Stimulated activated CD4-positive, alpha-beta T cell treated with anti-CD3 and anti-CD28 coated beads, Interleukin-1b, Interleukin-23, amount 100 ng/mL, for 48 hours (primary cell): ENCODE measurements at places on chromosomes 13 and 19.

DNA sequence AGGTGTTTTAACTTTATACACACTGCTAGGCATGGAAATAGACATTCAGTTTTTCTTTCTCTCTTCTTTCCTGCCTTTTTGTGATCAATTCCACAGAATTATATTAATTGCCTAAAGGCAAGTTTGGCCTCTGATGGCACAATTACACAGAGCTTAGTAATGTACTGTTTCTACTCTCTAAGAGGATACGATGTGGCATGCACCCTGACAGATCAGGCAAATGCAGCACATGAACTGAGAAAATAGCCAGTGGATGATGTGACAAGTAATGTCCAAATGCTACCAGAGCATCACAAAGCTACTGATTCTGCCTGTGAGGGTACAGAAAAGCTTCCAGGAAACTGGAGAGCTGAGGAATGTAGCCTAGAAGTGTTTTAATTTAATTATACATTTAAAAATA lies 233.8 kb upstream of the PRR20A start:
- no peak for DNase-seq

DNA sequence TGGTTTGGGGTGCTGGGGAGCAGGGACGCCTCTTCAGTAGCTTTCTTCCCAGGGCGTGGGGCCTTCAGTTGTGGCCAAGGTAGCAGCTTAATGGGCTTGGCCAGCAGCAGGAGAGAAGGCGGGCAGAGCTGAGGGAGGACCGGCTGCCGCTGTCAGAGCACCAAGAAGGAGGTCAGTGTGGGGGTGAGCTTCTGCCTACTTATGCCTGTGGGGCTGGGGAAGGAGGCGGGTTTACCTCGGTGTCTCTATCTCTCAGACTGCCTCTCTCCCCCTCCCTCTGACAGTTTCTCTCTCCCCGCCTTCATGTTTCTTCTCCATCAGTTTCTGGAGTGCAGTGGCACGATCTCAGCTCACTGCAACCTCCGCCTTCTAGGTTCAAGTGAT lies at the start of gene CAPN12:
CAPN12 (minus strand) TSS at position 177 of the 384 bp plus-strand sequence. CDS start 309 bp downstream, outside the sequence.
- DNase-seq = no peak

DNA sequence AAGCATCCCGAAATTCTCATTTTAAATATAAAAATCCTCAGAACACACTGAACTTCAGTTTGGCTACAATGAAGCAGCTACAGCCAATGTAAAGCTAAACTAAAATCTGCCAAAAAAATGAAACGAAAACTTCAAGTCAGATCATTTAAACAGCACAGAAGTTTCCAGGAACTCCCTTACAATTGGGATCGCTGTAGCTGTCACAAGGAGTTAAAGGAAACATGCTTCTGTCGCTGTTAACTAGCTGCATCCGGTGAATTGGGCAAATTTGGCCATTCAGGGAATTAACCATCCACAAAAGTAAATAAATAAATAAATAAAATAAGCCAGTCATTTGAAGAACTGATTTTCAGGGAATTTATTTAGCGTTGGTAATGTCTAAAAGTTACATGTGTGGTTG lies 77.0 kb upstream of the PEG3 start:
- no peak for DNase-seq

- no peak for DNase-seq
Observed at GRCh38 chr13:30743319-30744055, 8.1 kb downstream of the ALOX5AP start.

DNA sequence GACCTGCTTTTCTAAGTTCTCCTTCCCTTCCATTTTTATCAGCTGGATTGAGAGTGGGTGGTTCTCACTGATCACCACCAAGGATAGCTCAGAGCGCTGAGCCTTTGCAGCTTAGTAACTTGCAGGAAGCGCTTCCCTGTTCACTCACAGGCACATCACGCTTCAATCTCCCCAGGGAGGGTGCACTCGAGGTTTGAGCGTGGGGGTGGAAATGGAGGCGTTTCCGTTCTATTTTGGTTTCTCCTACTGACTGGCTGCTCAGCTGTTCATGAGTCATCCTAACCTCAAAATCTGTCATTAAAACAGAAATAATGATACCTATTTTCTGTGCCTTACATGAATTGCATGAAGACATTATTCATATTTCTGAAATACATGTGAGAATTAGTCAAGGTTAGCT lies 292.1 kb downstream of the SPRY2 start:
- DNase-seq = peak; percentile 69

- DNase-seq = no peak
Observed at GRCh38 chr19:1169921-1170885, 3.9 kb downstream of the SBNO2 start.

DNA sequence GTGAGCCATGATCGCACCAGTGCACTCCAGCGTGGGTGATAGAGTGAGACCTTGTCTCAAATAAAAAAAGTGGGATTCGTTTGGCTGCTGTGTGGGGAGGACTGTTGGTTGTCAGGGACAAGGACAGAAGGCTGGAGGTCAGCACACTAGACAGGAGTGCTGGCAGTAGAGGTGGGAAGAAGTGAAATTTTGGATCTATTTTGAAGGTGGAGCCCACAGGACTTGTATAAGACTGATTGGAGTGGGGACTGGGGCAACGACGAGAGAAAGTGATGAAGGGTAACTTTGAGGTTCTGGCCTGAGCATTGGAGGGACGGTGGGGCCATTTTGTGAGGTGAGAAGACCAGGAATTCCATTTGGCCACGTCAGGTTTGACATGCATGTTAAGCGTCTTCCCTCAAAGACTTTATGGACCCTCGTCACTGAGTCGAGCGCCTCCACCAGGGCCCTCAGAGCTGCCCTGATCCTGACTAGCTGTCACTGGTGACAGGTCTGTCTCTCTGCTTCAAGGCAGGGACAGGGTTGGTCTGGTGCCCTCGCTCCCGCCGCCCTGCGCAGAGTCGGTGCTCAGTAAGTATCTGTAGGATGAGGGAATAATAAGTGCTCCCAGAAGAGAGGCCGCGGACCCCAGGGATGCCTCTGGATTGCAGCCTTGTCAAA lies 673 bp downstream of the CTU1 start:
- peak; percentile 39 for DNase-seq

- DNase-seq = no peak
Observed at GRCh38 chr19:17484520-17485185, 14.3 kb downstream of the SLC27A1 start.

- no peak for DNase-seq
Observed at GRCh38 chr13:91127995-91128394, 219.5 kb upstream of the MIR17HG start.

- no peak for DNase-seq
Observed at GRCh38 chr19:341386-342127, 3.0 kb downstream of the MIER2 start.

DNA sequence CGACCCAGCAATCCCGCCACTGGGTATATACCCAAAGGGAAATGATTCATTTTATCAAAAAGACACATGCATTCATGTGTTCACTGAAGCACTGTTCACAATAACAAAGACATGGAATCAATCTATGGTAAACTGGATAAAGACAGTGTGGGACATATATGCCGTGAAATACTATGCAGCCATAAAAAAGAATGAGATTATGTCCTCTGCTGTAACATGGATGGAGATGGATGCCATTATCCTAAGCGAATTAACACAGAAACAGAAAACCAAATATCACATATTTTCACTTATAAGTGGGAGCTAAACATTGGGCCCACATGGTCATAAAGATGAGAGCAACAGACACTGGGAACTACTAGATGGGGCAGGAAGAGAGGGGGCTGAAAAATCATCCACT lies 345.0 kb downstream of the UQCRFS1 start:
- no peak for DNase-seq

DNA sequence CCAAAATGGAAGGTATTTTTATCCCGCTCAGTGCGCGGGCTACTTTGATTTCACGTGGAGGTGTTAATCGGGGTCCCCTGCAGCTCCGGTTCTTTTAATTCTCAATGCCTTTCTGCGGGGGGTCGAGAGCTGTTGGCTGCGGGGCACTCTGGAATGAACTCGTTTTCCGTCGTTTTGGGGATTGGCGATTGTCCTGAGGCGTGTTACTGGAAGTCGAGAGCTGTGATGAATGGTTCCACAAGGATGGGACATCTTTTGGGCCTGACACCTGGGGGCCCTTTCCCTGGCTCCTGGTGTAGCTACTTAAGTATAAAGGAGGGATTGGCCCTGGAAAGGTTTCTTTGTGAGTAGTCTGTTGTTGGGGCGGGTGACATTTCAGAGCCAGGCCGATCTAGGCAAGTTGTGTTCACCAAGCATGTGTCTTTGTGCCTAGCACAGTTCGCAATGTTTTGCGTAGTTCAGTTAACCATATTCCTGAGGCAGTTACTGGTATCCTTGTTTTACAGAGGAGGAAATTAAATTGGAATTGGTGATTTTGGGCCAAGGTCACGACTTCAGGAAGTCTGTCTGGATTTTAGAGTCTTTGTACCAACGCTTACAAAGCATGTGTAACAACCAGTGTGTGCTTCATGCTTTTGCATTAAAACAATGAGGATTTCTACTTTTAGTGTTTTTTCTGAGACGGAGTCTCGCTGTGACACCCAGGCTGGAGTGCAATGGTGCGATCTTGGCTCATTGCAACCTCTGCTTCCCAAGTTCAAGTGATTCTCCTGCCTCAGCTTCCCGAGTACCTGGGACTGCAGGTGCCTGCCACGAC lies 846 bp downstream of the RPL13A start:
- DNase-seq = no peak

- DNase-seq = no peak
Observed at GRCh38 chr13:97385146-97385545, 48.8 kb upstream of the RAP2A start.

GRCh38 chr19:58118979-58119733 lies 21.1 kb upstream of the ZSCAN18 start:
- DNase-seq = no peak

- no peak for DNase-seq
Observed at GRCh38 chr13:20964904-20965303, 62.4 kb upstream of the XPO4 start.

- DNase-seq = no peak
Observed at GRCh38 chr13:58004751-58005150, 373.2 kb downstream of the PCDH17 start.

DNA sequence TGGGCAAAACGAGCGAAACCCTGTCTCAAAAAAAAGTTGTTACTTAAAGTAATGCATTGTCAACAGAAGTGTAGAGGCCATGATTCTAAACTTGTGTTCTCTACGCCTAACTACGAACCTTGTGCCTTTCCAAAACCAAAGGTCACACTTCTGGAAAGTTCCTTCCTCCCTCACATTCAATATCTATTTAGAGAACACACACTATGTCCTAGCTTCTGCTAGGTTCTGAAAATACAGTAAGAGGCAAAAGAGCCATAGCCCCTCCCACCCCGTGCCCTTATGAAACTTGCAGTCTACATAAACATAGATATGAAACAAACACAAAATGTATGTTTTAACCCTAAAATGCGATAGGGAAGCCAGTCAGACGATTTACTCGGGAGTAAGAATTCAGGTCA lies 36.4 kb downstream of the RNF6 start:
- DNase-seq = no peak

DNA sequence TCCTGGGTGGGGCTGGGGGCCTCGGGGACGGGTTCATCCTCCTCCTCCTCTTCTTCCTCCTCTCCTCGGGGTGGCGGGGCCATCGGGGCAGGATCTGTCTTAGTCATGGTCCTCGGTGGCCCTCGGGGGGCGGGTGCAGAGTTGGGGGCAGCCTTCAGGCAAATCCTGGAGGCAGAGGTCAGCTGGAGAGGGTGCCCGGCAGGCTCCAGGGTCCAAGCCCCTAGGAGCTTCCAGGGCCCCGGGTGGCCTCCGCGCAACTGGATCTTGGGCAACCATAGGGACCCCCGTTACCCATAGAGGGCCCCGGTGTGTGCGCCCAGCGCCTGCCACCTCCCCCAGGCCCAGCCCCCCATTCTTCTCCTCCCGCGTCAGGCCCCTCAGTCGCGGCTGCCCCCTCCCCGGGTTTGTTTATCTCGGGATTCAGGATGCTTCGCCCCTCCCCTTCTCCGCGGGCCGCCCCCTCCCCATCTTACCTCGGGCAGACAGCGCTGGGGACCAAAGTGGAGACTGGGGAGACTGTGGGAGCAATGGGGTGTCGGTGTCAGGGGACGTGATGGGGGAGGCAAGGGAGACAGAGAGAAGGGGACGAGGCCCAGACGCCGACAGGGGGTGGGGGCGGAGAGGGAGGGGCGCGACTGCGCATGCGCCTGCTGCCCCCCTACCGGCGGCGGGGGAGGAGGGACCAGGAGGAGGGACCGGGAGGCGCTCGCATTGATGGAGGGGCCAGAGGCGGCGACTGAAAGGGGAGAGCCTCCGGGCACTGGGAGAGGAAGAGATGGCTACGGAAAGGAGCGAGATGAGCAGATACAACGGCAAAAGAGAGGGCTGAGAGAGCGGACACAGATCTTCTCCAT lies at the start of gene CLIP3:
CLIP3 (minus strand) TSS at position 623 of the 854 bp plus-strand sequence; CDS start at position 107, 516 bp downstream.
- peak; percentile 38 for DNase-seq

DNA sequence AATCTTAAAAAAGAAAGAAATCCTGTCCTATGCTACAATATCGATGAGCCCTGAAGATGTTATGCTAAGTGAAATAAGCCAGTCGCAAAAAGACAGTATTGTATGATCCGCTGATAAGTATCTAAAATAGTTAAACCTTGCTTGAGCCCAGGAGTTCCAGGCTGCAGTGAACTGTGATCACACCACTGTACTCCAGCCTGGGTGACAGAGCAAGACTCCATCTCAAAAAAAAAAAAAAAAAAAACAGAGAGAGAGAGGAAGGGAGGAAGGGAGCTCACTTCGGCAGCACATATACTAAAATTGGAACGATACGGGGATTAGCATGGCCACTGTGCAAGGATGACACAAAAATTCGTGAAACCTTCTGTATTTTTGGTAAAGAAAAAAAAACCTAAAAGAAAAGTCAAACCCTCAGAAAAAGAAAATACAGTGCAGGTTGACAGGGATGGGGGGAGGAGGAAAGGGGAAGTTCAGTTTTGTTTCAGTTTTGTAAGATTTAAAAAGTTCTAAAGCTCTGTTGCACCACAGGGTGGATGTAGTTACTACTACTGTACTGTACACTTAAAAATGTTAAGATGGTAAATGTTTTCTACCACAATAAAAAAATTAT lies 8.4 kb downstream of the CLASRP start:
- no peak for DNase-seq

DNA sequence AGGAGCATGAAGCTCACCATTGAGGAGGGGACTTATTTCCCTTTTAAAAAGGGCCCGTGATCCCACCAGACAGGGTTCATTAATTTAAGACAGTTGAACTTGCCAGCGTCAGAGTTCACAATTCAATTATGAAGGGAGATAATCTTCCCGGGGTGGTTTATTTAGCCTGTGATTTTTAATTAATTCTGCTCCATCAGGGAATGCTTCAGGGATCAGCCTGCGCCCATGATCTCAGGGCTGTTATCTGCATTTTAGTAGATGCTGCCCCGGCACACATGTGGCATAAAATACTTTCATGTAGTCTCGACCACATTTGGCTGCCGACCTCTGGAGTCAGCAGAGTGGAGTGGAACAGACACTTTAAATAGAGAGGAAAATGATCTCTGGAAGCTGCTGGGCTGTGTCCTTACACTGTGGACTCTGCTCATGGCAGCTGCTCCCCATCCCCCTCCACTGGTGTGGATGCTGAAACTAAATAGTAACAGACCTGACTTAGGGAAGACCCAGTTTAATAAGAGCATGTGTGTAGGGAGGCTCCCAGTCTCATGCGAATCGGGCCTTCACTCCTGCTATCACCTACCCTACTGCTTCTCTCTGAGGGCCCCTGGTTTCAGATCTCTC lies 256.9 kb downstream of the TEX29 start:
- DNase-seq = no peak
